ENCODE measurements at places on chromosomes 4 and X. TPM values are rescaled to one million over a fixed set of nuclear protein-coding genes. Genes with fewer than 3 reads are reported as not detected.

GAGE12H gene
- total RNA-seq = not detected

CHRDL1 gene
- not detected for total RNA-seq

PPP4R3C gene
- not detected for total RNA-seq

AR gene
- total RNA-seq = 0.02 TPM

C1QTNF7 gene
- not detected for total RNA-seq

CXorf51B gene
- not detected for total RNA-seq
